ENCODE measurements at places on chromosomes 6 and 20. TPM values are rescaled to one million over a fixed set of nuclear protein-coding genes. Genes with fewer than 3 reads are reported as not detected.

DNA sequence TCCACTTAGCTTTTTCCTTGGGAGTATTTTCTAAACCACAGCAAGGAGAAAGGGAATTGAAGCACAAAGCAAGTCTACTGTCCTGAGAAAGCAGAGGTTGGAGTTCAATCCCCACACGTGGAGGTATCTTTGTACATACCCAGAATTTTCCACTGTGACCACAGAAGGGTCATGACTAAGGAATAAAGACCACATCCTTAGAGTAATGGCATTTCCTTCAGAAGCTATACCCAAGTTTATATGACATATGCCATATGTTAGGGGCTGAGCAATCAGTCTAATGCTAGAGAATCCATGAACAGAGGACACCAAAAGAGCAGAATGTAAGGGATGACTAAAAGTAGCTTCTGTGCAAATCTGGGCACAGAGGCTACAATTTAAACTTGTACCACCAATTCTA lies 46.4 kb downstream of the ATG5 start:
- DNase-seq, result no peak

DNA sequence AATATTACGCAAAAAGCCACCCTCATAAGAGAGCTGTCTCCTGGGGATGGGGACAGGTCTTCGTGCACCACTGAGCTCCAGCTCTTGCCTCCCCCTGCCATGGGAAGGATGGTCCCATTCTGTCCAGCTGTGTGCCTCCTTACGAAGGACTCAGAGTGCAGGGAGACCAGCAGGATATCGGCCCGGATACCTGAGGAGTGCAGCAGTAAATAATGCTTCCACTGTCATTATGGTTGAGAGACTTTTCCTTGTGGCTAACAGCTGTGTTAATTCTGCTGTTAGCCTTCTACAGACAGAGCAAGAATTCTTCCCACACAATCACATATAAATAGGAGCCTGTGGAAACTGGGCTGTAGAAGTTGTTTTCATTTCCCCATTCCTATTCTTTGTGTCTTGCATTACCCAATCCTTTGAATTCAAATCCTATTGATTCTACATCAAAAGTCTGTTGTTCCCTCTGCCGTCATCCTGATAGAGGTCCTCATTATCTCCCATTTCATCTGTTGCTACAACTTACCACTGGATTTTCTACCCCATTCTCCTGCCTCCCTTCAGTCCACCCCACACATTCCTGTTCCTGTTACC lies 364.6 kb upstream of the SOX4 start:
- DNase-seq, result no peak

DNA sequence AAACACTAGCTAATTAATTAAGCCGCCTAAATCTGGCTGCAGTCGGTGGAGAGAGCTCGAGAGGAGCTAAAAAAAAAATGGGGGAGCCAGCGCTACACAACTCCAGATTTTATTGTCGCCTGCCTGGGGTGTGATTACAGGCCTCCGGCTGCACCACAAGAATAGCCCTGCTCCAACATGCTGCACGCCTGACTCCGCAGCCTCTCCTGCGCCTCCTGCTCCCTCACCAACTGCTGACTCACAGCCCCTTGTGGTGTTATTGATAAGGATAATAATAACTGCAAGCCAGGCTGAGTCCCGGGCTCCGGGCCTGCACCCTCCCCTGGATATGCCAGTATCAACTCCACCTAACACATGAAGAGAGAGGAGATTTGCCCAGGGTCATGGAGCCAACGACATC lies 16.8 kb downstream of the SIRPA start:
- no peak for DNase-seq

ARFRP1 gene
- 46.5 TPM for total RNA-seq

GRCh38 chr20:37687478-37687805 lies 6.4 kb upstream of the CTNNBL1 start:
- no peak for DNase-seq

- DNase-seq, result no peak
These were observed 53.7 kb downstream of the MOCS1 start for GRCh38 chr6:39880594-39880993.

DNA sequence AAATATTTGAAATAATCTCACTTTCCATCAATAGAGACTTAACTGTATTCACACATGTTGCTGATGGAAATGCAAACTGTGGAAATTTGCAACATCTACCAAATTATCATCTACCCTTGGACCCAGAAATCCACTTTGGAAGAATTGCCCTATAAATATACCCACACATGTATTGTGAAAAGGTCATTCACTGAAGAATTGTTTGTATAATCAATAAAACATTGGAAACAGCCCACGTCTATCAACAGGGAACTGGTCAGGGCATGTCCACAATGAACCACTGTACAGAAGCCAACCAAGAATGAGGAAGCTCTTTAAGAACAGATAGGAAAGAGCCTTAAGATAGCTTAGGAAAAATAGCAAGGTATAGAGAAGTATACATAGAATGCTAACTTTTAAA lies 36.2 kb downstream of the PXDC1 start:
- DNase-seq, result no peak

EGFL8 gene
- 9.1 TPM for total RNA-seq

VSTM2L gene
- total RNA-seq, result 11.7 TPM

DNA sequence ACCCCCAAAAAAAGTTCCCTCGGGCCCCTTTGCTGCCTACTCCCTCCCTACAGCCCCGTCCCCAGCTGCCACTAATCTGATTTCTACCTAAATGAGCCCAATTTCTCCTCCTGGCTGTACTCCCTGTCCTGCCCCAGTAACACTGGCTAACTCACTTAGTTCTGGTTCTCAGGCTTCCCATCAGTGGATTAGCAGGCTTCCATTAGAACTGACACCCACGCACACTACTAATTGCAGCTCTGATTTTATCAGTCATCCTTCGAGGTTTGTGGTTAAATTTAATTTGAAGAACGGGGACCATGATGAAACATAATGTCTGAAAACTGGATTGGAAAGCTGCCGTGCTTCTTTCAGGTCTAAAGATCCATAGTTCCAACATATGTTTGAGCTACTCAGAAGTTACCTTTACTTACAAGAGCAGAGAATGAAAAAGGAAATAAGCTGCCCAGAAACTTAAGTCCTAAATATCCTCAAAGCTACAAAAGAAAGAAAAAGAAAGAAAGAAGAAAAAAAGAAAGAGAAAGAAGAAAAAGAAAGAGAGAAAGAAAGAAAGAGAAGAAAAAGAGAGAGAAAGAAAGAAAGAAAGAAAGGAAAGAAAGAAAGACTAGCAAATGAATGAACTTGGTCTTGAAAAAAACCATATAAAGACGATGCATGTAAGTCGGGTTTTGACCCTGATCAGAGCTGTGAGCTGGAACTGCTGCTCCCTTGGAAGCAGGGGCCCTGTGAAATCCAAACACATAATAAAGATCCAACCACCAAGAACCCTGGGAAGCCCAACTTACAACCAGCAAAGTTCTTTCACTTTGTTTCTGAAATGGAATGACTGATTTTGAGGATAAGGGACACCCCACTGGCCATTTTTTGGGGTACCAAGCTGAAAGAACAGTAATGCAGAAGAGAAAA lies 51.7 kb downstream of the CNKSR3 start:
- no peak for DNase-seq

- DNase-seq, result no peak
These were observed 67.3 kb downstream of the SLC22A23 start for GRCh38 chr6:3389390-3390167.

- no peak for DNase-seq
These were observed 6.0 kb downstream of the CCN5 start for GRCh38 chr20:44720997-44721784.
